ENCODE measurements at places on chromosomes 13 and 19.

GRCh38 chr13:97574926-97575325, 141.0 kb downstream of the RAP2A start:
- no peak for DNase-seq

DNA sequence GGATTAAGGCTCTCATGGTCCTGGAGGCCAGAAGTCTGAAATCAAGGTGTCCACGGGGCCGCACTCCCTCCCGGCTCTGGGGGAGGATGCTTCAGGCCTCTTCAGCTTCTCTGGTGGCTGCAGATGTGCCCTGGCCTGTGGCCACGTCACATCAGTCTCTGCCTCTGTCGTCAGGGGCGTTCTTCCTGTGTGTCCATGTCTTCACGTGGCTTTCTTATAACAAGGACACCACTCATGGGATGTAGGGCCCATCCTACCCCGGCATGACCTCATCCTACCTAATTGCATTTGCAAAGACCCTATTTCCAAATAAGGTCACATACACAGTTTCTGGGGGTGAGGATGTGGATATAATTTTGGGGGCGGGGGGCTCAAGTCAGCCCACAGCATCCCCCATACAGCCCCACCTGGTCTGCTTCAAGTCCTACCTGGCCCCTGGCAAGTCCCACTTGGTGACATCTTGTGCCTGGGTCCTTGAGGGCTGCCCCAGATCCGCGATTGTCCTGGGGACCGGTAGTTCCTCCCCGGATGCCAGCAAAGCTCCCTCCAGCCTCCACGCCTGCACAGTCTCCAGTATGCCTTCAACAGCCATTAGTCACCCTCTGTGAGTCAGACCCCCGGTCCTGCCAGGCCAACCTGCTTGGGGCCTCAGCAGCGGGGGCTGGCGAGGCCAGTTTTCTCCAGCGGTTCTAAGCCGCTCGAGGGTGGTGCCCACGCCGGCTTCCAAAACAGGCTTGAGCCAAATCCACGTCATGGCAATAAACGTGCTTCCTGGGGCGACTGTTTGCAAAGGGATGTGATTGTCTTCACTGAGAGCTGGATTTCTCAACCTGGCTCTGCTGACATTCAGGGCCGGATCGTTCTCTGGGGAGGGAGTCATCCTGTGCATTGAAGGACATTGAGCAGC, 32.2 kb downstream of the MYO9B start:
- no peak for DNase-seq

GRCh38 chr19:16506961-16507360, 10.8 kb downstream of the C19orf44 start:
- DNase-seq, result no peak

GRCh38 chr13:43877766-43878165, 1.8 kb downstream of the CCDC122 start:
- no peak for DNase-seq

- no peak for DNase-seq
These were observed 10.2 kb downstream of the REEP6 start for GRCh38 chr19:1501200-1501595.

DNA sequence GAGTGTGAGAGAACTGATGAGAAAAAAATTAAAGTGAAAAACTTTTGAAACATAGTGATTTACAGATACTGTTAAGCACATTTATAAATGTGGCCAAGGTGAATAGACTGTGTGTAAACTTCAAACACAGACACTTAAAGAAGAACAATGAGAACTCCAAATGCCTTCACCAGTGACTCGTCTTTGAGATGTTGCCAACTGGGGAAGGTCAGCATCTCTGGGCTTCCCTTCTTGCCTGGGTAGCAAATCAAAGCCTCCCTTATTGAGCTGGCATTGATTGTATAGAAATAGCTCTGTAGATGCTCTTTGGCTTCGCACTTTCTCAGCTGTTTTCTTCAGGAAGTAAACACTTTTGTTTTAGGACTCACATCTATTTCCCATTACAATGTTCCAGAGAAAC, 177.3 kb upstream of the SGCG start:
- no peak for DNase-seq

DNA sequence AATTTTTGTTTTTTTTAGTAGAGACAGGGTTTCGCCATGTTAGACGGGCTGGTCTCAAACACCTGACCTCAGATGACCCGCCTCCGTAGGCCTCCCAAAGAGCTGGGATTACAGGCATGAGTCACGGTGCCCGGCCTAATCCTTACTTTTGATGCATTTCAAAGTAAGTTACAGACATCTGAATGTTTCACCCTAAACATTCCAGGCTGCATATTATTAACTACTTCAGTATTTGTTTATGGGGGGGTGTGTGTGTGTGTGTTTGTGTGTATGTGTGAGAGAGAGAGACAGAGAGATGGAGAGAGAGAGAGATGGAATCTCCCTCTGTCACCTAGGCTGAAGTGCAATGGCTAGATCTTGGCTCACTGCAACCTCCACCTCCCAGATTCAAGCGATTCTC, 13.1 kb downstream of the SULT2B1 start:
- DNase-seq, result no peak

DNA sequence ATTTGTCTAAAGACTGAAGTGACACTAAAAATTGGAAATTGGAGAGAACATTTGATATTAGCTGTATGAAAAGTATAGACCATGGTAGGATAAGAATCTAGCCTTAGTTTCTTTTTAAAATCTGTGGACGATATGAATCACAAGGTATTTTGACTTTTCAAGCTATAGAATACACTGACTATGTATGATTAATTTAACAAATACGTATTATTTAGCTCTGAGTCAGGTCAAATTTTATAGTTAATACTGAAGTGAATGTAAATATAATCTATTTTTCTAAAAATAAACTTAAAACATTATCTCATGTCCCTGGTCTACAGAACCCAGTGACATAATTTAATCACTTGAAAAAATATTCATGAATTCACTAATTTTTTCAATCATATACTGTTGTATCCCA, 795.6 kb upstream of the SLITRK1 start:
- no peak for DNase-seq

- DNase-seq, result no peak
These were observed 41.7 kb downstream of the RYR1 start for GRCh38 chr19:38475176-38475575.

GRCh38 chr19:30064771-30065494, 122.9 kb downstream of the URI1 start:
- no peak for DNase-seq

DNA sequence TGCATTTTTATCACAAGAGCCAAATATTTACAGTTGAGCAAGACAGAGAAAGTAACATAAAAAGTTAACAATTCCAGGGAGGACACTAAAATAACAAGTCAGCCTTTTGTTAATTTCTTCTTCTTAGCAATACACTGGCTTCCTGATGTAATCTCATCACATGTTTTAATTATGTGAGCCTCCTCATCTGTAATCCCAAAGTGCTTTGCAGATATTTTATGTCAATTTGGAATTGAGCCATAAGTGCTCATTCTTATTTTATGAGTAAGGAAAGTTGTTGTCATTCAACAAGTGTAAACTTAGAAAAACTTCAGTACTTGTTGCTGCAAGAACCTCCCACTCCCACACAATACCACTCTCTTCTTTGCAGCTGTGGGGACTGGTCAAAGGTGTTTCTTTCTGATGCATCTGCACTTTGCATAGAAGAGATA, 223.6 kb downstream of the GPC6 start:
- DNase-seq, result no peak

GRCh38 chr13:71149498-71150363, 717.3 kb downstream of the DACH1 start:
- DNase-seq, result no peak

- no peak for DNase-seq
These were observed 166.1 kb downstream of the USP12 start for GRCh38 chr13:27005556-27005955.

GRCh38 chr13:48998641-48999292, 23.1 kb downstream of the FNDC3A start:
- DNase-seq, result no peak

- DNase-seq, result no peak
These were observed 1437.3 kb upstream of the MIR17HG start for GRCh38 chr13:89910166-89910565.

GRCh38 chr13:19860884-19861655, 2.4 kb downstream of the ZMYM5 start:
- DNase-seq, result no peak

DNA sequence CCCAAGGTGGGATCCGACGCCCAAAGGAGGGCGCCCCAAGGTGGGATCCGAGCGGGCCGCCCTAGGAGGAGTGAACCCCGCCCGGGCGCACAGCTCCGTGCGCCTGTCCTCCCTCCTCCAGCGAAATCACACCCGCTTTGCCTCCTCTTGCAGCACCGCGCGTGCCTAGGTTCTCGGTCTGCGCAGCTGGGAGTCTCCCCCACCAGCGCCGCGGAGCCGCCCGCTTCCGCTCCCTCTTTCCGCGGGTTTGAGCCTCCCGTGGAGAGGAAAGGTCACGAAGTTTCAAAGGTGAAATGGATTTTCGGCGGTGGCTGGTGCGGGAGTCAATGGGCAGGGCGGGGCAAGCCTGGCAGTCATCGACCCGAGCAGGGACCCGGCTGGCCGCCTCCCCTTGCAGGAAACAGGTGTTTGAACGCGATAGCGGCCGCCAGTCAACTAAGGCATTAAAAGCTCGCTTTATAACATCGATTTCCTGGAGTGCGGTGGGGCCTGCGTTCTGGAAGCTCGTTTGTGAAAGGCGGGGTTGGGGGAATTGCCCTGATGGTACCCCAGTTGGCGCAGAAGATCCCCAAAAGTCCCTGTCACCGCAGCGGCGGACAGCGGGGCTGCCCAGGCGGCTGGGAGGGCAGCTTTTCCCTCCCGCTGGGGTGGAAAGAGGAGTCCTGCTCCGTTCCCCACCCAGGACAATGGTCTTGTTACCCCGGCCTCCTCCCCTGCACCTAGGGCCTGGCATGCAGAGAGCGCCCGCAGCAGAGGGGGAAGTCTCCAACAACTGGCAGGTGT, 9.0 kb upstream of the SOX1 start:
- DNase-seq, result no peak

DNA sequence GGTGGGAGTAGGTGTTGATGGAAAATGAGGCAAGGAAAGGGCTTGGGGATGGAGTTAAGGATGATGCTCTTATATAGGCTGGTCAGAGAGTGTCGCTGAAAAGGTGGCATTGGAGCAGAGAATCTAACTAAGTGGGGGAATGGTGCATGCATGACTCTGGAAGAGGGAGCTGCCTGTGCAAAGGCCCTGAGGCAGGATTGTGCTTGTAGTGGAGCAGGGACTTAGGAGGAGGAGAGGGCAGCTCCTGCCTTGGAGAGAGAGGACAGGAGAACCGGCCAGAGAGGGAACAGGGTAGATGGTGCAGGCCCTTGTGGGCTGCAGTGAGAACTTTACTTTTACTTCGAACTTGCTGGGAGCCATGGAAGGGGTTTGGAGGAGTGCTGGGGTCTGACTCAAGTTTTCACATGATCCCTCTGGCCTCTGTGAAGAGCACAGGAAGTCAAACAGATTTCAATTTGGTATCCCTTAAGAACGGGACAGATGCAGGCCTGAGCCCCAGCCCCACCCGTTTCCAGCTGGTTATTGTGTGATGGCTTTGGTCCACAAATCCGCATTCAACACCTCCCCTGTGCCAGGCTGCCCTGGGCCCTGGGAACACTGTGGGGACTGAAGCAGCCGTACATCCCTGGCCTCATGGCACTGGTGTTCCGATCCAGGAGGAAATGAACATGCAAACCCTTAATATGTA, 7.0 kb downstream of the AP2A1 start:
- no peak for DNase-seq

GRCh38 chr19:15231271-15231670, 977 bp downstream of the EPHX3 start:
- DNase-seq, result no peak

DNA sequence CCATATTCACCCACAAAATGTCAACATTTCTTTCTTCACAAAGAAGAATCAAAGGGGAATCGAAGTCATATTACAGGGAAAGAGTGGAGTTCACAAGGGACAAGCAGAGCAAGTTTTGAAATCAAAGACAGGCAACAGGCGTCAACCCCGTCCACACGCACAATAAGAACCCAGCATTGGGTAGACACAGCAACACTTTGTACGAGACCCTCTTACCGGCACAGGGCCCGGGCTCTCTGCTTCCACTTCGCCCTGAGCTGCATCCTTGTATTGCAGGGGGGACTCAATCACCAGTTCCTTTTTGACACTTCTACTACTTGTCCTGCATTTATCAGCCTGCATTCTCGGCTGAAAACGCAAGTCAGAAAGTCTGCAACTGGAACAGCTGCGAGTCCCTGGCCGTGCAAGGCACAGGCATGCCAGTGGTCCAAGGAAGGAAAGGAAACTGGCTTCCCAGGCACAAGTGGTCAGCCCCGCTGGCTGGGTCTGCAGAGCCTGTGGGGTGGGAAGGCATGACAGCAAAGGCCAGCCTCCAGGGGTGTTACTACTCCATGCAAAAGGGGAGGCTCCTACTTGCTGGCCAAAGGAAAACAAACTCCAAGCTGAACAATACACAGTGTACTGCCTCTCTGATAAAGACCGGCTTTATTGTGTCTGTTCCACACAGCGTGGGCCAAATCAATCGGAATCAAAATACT, at the start of gene DOCK9:
TSS of gene DOCK9 (minus strand) at position 497 of the 698 bp plus-strand sequence. CDS start at position 342, 155 bp downstream.
- no peak for DNase-seq

- DNase-seq, result peak; percentile 45
These were observed 6.1 kb downstream of the SLC35E1 start for GRCh38 chr19:16566161-16566560.

- DNase-seq, result no peak
These were observed 1.8 kb upstream of the SLC27A1 start for GRCh38 chr19:17468302-17469091.

DNA sequence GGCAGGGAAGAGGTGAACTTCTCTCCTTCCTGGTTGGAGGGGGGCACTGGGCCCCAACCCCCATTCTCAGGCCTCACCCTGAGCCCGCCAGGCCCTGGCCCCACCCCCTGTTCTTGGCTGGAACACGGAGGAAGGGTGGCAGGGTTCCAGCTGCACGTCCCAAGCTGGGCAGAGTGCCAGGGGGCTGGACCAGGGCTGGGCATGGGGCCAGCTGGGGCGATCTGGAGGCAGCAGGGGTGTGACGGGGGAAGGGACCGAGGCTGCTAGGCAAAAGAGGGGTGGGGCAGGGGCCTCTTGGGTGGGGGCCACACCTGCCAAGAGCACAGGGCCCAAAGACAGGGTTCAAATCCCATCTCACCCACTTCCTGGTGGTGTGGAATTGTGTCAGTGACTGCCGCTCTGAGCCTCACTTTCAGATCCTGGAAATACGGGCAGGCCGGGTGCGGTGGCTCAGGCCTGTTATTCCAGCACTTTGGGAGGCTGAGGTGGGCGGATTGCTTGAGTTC, 2.2 kb downstream of the HIF3A start:
- no peak for DNase-seq

DNA sequence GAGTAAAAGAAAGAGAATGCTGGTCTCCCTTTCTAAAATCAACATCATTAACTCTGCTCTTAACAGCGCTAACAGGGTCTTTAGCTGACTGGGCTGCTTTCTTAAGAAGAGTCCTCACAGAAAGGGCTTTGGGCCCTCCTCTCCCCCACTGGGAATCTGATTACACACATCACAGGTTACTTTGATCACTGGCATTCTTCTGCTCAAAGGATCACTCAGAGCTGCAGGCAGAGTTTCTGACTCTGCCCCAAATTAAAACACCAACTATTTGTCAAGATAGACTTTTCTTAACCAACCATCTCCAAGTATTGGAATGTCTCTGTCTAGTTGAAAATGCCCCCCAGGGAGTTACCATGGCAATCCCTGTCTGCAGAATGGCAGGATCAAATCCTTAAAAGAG, 31.1 kb upstream of the SIAH3 start:
- no peak for DNase-seq

GRCh38 chr13:26310470-26310869, 56.5 kb downstream of the CDK8 start:
- no peak for DNase-seq

- no peak for DNase-seq
These were observed 29.7 kb downstream of the GTF2F2 start for GRCh38 chr13:45149964-45150363.

- DNase-seq, result no peak
These were observed 748 bp upstream of the SIGLEC8 start for GRCh38 chr19:51458899-51459505.

- no peak for DNase-seq
These were observed 28.0 kb downstream of the RXFP2 start for GRCh38 chr13:31767175-31767900.

Measured in stimulated activated CD4-positive, alpha-beta T cell treated with anti-CD3 and anti-CD28 coated beads, Interleukin-15, amount 100 ng/mL, for 48 hours (primary cell).